ENCODE measurements at places on chromosomes 5 and 9. TPM values are rescaled to one million over a fixed set of nuclear protein-coding genes. Genes with fewer than 3 reads are reported as not detected.
A peak's percentile ranks its signal among the peaks of the same experiment; 100 is the strongest.

DNA sequence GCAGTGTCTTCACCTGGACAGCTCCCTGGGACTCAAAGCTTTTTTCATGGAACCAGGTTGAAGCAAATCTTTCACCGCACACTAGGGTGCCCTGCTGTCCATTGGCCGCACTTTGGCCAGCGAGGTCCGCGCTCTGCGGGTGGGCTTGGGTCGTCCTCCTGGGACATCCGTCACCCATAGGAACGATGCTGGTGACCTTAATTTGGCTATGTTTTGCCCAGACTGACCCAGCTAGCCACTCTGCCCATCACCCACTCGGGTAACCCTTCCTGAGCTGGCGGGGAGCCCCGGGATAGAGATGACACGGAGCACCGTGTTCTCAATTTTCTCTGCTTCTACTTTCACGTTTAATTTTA lies 25.9 kb downstream of the ZDHHC11B start:
- DNase-seq = peak; percentile 57

TSLP gene
- 0.22 TPM for total RNA-seq

LMX1B gene
- total RNA-seq = 0.71 TPM

LHX3 gene
- not detected for total RNA-seq

GRCh38 chr5:77394064-77394715 lies 97.9 kb downstream of the WDR41 start:
- DNase-seq = no peak

DNA sequence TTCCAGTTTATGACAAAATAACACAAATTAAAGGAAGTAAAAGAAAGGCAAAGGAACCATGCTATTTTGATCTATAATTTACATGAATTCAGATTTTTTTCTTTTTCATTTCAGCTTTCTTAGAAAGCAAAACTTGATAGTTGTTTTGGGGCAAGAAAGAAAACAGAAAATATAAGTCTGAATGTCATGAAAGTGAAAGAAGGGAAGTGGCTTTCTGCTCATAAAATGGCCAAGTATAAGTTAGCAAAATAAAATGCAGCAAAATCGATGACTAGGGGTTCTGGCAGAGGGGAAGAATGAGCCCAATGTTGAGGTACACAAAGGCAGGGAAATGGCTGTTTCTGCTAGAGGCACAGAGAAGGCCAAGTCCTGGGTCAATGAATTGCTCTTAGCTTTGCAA lies 3.0 kb upstream of the IFNW1 start:
- no peak for DNase-seq

GRCh38 chr5:61245936-61246335 lies 83.7 kb upstream of the SMIM15 start:
- no peak for DNase-seq

DNA sequence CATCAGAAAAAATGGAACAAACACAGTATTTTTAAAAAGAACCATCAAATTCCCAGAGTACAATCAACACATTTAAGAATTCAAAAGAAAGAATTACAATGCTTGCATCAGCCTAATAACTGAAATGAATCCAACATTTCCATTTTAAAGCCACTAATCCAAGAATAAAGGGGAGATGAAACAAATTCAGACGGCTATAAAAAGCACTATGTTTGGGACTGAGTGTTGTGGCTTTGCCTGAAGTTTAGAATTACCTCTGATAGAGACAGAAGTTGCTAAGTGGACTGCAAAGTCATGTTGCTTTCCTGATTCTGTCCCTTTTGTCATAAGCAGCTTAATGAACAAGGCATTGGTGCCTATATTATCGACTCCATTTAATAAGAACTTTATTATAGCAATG lies 135.4 kb upstream of the RGMB start:
- DNase-seq = no peak

CCDC107 gene
- total RNA-seq = 28.0 TPM

DNA sequence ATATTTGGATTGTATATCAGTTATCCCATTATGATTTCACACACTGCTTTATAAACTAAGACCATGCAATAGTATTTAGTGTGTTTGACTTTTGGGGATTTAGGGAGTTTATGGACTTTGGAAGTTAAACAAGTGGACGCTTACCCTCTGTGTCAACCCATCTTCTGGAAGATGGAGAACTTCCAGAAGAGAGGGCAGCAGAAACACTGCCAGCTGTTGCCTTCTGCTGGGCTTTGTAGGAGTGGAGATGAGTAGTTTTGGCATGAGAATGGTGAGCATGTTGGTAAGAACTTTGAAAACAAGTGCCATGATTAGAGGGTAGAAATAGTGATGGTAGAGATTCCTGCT lies 2.2 kb downstream of the DNAJC25 start:
- no peak for DNase-seq

GRCh38 chr5:128252196-128252595 lies 168.6 kb downstream of the SLC12A2 start:
- no peak for DNase-seq

DNA sequence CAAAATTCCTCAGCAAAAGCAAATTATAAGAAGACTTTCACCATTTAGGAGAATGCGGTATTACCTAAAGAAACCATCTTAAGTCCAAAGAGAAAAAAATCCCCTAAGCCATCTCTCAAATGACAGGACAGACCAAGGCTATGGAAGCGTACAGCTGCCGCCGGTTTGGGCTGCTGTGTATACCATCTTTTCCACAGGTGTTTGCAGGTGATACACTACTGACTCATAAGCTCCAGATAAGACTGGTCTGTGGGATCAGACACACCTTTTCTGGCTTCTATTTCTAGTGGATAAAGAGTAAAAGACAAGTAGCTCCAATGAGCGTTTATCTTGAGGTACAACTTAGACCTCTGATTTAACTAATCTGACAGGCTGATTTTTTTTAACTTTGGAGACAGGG lies 7.7 kb downstream of the CDKN2AIPNL start:
- no peak for DNase-seq

ADGRV1 gene
- 1.7 TPM for total RNA-seq

DNA sequence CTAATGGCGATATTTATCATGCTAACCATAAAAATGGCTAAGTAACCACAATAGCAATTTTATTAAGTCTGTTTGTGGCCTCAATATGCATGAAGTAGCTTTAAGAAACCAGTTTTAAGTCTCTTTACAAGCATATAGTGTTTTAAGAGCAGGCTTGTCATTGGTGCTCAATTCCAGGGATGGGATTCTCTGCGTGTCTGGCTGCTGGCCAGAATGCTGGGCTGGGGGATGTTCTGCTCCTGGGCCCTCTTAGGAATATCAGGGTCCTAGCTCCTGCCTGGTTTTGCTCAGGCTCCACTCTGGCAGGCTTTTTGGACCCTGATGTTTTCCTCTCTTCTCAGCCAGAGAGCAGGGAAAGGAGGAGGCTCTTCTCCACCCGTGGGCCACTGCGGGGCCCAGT lies 127.2 kb downstream of the PDE8B start:
- DNase-seq = no peak

CKMT2 gene
- 5.9 TPM for total RNA-seq

- no peak for DNase-seq
Observed at GRCh38 chr9:126722922-126723806, 81.7 kb upstream of the ZBTB43 start.

GRCh38 chr5:113099822-113100221 lies 123.2 kb downstream of the DCP2 start:
- no peak for DNase-seq
